ENCODE measurements at places on chromosomes 1 and 21.
A peak's percentile ranks its signal among the peaks of the same experiment; 100 is the strongest.

- no peak for DNase-seq
Observed at GRCh38 chr1:215507119-215507518, 60.0 kb upstream of the KCTD3 start.

- DNase-seq = no peak
Observed at GRCh38 chr1:31861346-31861745, 45.5 kb upstream of the SPOCD1 start.

DNA sequence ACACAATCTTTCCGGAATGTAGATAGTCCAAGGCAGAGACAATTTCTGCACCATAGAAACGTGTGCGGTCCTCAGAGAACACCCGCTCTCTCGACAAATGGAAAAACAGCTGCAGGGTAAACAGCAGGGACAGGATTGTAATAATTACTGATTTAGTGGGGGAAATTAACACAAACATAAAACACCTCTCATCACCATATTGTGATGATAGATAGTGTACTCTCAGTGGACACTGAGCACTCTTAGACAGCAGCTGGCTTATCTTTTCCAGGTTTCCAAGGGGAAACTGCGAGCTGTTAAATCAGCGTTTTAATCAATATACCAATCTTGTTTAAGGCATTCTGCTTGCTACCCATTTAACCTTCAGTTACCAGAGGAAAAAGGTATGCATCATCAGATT is 277.1 kb downstream of the AKT3 start:
- no peak for DNase-seq

GRCh38 chr1:98030976-98031375 is 110.1 kb upstream of the DPYD start:
- no peak for DNase-seq

DNA sequence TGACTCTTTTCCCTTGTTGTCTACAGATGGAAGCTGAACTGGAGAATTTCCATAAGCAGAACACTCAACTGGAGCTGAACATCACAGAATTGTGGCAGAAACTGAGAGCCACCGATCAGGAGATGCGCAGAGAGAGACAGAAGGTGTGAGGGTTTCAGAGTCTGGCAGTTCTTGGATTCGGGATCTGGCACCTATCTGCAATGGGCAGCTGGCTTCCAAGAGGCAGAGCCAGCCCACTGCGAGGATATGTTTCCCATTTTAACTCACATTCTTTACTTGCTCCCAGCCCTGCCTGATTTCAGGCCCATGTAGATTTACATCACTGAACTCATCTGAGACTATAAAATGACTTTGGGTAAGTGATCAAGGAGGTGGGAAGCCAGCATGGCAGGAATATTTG is 37.3 kb upstream of the TMEM125 start:
- no peak for DNase-seq

DNA sequence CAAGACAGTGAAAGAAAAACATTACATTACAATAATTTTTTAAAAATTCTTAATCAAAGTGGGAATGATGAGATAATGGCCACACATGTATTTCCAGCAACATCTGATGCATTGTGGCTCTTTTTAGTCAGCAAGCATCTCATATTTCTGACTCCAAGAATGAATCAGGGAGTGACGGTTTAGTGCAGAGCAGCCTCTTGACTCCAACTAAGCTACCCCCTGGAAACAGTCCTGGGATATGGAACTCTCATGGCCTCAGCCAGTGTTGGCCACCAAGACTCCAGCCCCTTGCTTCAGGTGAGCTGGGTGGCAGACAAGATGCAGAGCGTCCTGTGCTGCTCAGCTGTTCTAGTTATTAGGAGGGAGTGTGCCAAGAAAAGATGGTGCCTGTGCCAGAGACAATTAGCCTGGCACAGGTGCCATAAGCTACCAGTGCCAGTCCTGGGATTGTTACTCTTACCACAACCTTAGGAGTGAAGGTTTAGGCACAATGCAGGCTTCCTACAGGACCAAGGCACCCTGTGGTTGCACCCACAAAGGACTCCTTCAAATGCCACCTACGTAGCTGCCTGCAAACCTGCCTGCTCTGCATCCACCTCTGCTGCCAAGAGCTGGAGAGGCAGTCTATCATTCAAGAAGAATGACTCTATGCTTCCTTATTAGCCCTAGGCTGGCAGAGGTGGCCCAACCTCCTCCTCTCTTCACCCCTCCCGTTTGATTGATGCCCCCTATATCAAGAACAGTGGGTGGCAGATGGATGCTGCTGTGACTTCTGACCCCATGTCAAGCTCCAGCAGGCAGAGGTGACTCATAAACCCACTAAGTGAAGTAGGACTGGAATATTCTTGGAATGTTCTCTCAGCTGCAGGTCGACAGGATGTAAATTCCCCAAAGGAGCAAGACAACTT is 6.0 kb upstream of the SEC16B start:
- peak; percentile 70 for DNase-seq

DNA sequence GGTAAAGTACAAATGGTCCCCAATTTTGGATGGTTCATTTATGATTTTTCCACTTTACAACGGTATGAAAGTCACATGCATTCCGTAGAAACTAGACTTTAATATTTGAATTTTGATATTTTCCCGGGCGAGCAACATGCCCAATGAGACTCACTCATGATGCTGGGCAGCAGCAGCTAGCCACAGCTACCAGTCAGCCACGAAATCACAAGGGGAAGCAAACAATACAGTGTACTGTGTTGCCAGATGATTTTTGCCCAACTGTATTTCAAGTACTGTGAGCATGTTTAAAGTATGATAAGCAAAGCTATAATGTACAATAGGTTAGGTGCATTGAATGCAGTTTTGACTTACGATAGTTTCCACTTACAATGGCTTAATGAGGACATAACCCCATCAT is 266.8 kb downstream of the VAV3 start:
- DNase-seq = no peak

- DNase-seq = no peak
Observed at GRCh38 chr1:157700305-157700704, 264 bp downstream of the FCRL3 start.

DNA sequence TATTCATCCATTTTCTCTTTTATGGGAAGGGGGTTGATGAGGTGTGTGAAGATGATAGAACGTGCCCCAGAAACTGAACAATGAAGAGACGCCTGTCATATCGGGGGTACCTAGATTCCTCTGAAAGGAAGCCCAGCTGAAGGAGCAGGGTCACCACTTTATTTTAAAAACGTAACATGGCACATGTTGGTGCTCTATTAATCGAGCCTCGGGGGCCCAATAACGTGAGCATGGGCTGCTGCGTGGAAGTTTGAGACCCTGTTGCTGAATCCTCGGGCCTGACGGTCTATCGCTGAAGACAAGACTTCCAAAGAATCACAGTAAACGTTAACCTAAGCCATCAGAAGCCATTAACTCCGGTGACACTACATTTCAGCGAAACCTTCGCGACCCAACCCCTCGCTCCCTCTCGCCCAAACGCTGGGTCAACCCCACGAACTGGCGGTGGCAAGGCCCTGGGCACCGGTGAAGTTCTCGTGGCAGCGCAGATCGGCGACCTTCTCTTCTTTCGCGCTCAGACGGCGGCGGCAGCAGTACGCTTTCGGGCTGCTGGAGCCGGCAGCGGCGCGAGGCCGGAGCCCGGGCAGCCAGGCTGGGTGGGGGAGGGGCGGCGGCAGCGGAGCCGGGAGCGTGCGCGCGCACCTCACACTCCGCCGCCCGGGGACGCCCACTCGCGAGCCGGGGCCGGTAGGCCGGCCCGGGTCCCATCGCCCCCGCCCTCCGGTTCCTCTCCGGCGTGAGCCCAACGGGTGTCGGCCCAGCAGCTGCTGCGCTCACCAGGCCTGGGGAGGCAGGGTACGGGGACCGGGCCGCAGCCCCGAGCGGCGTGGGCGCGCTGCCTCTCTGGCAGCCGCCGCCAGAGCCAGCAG is 838 bp upstream of the MAN1A2 start:
- peak; percentile 76 for DNase-seq

GRCh38 chr1:955474-955873 is 3.6 kb downstream of the NOC2L start:
- no peak for DNase-seq

- peak; percentile 85 for DNase-seq
Observed at GRCh38 chr1:158087320-158087927, 93.3 kb upstream of the CD1D start.

DNA sequence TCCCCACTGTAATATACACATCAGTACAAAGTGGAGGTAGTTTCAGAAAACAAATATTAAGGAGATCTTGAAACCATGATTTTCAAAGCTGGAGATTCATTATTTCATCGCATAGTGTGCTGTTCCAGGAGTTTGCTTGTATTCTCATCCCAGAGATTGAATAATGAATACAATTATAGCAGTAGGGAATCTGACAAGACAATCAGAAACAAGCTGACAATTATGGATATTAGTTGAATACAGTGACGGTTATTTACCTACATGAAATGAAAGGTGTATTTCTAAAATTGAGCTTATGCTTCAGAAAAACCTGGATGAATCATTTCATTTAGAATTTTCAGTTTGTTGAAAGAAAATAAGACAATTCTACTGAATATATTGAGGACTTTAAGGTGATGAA is 2119.0 kb downstream of the MRPL39 start:
- DNase-seq = no peak

DNA sequence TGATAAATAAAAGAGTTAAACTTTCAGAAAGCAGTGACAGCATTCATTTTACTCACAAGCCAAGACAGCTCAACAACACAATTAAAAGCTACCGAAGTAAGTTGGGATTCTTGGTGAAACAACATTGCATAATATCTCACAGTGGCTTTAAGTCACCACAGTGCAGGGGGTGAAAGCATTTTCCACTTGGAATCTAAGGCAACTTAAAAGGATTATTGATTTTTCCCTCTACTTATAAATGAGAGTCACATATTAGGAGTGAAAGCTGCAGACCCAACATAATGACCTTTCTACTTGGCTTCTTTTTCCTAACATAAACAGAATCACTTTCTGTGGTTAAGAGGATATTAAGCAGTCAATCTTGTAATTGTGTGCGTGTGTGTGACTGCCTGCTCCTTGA is 536.6 kb upstream of the CXADR start:
- DNase-seq = peak; percentile 6

DNA sequence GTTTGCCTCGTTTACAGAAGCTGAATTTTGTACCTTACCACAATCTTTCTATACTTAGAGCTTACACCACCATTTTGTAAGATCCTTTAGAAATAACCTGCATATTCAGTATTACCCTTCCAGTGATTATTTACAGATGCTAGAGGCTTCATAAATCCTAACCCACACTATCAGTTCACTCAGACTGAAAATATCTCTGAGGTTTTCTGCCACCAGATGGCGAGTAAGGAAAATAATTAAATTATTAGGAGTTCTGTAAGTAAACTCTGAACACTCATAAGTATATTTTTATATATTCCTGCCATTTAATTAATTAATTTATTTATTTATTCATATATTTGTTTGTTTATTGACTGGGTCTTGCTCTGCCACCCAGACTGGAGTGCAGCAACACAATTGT is 1635.2 kb downstream of the PLA2G4A start:
- DNase-seq = peak; percentile 1

Measured in foreskin fibroblast (primary cell).